ENCODE measurements at places on chromosomes 6 and 20.

DNA sequence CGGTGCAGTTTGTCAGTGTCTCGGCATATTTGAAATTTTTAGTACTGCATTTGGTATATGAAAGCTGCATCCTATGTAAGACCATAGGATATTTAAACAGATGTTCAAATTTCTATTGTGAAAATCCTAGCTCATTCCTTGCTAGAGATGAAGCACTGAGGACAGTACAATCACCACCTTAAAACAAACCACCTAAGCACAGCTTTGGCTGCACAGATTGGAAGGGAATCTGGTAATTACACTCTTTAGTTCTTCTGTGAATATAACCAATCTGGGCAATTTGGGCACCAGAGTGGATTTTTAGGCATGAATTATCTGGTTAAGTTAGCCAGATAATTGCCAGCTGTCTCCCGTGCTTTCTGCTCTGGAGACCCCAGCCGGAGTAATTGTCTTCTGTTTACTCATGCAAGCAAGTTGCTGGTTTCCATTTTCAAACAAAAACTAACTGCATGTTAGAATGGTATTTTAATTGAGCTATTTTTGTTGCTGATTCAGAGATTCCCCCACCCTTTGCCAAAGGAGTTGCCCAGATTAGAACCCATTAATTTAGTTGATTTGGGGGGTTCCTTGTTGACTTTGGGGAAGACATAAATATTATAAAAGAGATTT is 36.9 kb downstream of the E2F3 start:
- no peak for DNase-seq

DNA sequence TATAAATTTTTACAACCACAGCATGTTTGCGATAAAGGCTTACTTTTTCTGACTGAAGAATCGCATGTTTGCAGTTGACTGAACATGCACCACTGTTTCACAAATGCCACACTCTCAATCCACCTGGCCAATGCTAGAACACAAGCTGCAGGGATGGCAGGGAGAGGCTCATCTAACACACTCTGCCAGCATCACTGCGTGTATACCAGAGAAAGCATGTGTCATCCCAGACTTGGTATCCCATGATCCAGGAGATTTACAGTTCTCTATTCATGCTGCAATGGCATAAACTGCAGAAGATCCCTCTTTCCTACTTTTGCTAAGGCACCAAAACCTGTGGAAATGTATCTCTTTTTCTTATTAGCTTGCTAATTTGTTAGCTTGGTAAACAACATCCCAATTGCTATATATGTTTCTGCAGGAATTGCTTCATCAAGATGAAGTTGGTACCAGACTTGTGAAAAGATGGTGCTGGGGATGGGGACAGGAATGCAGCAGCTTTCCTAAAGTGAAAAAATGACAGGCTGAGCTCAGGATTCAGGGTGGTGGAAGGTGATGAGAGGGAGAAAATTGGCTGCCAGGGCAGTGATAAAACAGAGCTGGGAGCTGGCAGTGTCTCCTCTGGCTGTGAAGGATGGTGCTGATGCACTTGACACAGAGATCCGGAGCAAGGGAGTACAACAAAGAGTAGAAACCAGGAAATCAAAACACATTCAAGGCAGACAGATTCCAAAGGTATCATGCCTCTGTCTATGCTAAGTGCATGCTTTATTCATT is 186.9 kb downstream of the HIVEP2 start:
- DNase-seq = no peak

DNA sequence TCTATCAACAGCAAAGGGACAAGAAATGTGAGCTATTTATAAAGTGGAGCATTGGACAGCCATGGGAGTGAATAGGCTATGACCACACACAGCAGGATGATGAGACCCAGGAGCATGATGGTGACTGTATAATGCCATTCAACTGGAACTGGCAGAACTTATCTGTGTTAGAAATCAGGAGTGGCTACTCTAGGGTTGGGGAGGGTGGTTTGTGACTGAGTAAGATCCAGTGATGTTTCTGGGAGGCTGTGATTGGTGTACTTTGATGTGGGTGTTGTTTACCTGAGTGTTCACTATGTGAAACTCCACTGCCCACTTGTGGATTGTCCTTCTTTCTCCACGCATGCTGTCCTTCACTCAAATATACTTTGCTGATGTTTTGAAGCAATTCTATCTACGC is 11.5 kb upstream of the HLA-B start:
- DNase-seq = no peak

- no peak for DNase-seq
These were observed 130.1 kb downstream of the NFATC2 start for GRCh38 chr20:51412333-51412871.

DNA sequence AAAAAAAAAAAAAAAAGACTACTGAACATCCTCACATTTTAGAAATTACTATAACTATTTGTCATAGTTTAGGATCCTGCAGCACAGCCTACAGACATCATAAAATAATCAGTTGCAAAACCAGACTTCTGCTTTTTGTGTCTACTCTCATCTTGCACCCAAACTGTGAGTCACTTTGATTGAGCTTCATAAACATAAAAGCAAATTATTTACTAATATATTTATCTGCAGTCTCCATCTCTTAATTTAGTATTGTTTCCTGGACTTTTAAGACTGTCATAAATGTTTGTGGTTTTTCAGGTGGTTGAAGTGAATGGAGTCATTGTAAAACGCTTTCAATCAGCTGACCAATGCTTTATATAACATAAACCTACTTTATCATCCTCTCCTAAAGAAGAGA is 14.8 kb upstream of the CALHM6 start:
- DNase-seq = no peak

GRCh38 chr20:652615-653109 is 338 bp downstream of the SRXN1 start:
- no peak for DNase-seq
